Activated T-helper 1 cell treated with anti-CD3 and anti-CD28 coated beads, Interleukin-2, amount 50 U/mL, for 16 hours (primary cell): ENCODE measurements at places on chromosomes 1 and 21.

- no peak for DNase-seq
These were observed 910 bp upstream of the ANKRD65 start for GRCh38 chr1:1421907-1422464.

- no peak for DNase-seq
These were observed 18.5 kb downstream of the COLGALT2 start for GRCh38 chr1:184019069-184019468.

DNA sequence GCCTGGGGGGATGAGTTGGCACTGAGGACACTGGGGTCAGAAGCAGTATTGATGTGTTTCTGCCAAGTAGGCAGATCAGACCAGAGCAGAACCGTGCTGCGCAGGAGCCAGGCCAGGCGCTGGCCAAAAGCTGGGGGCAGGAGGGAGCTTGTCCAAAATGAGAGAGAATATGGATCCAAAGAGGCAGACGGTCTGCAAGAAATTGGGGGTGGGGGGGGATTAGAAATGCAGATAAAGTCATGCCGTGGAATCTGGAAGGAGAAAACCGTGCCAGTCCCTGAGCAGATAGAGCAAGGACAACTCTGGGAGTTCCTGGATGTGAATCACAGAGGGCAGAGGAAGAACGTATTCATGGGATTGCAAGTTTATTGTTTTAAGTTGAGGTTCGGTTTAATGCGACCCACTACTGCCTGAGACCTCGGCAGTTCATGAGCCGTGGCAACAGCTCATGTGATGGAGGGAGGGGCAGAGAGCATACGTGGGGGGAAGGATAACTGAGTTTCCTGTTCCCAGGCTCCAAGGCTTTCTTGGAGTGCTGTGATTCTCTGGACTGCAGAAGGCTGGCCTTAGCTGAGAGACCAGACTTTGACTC, 224.0 kb downstream of the FGGY start:
- DNase-seq: no peak

DNA sequence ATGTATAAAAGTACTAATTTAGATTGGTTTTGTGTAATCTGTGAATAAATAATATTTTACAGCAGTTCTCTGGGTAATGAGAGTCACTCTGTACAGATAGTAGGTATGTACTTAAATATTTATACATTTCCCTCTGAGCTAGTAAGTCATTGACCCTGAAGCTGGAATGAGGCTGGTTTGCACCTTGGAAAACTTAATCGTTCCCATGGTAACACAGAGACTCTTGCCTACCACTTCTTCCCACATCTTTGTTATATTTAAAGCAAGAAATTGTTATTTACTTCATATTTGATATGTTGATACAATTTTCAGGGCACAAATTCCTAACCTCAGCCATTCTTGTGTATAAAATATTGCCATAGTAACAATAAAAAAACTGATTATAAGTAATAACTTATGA, 13.3 kb upstream of the DR1 start:
- DNase-seq: no peak

DNA sequence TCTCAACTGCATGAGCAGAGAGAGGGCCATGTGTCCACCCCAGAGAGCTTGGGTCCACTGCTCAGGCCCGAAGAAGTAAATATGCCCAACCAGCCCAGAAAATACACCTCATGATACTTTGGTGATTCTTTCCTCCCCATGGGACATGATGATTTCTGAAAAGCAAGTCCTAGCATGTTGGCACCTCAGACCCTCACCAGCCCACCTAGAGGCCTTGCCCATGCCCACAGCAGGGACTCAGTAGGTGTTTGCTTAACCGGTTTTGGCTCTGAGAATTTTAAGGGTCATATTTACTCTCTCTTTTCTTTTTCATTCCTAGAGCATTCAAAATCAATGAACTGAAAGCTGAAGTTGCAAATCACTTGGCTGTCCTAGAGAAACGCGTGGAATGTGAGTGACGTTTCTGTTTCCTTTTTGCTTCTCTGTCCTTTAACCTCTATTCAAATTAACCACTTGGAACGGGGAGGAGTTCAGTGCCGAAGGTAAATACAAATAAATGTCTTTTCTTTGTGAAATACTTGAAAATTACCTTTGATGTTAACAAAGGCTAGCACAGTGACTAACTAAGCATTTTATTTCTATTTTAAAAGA, 79.7 kb downstream of the PDE9A start:
- DNase-seq: no peak

DNA sequence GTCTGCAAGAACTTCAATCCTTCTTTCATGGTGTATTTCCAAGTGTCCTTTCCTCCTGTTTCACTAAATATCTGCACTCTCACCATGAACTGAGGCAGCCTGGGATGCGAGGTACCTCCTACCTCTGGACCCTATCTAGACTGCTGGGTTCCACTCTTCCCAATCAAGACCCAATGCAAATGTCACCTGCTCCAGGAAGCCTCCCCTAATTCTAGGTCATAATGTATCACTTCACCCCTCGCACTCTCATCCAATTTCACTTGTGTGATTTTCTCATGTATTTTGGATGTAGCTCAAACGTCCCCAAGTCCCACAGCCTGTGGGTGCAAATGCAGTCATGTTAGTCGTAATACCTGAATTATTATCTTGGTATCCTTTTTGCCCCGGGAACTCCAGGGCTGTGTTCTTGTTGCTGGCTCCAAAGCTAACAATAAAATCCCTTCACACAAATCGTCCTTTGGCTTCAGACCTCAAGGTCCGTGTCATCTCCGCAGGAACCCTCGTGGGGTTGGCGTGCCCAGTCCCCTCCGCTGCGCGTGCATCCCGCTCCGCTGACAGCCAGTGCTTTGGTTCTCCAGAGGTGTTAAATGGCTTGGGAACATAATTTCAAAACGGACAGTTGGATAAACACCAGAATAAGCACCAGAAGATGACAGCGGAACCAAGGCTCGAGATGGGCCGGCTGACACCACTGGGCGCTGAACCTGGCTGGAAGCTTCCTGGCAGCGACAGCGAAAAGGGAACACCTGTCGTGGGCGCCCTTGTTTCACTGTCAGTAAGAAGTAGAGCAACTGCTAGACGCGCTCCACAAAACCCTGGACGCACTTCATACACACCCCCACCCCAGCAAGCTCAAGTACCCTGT, 1.0 kb upstream of the BACH1 start:
- DNase-seq: no peak

GRCh38 chr1:244011786-244012185, 39.3 kb upstream of the ZBTB18 start:
- DNase-seq: no peak

DNA sequence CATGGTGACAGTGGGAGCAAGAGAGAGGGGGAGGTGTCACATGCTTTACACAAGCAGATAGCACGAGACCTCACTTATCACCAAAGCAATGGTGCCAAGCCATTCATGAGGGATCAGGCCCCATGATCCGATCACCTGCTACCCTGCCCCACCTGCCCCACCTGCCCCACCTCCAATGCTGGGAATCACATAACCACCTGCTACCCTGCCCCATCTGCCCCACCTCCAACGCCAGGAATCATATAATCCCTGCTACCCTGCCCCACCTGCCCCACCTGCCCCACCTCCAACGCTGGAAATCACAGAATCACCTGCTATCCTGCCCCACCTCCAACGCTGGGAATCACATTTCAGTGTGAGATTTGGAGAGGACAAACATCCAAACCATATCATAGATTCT, 10.6 kb upstream of the AIRE start:
- no peak for DNase-seq

DNA sequence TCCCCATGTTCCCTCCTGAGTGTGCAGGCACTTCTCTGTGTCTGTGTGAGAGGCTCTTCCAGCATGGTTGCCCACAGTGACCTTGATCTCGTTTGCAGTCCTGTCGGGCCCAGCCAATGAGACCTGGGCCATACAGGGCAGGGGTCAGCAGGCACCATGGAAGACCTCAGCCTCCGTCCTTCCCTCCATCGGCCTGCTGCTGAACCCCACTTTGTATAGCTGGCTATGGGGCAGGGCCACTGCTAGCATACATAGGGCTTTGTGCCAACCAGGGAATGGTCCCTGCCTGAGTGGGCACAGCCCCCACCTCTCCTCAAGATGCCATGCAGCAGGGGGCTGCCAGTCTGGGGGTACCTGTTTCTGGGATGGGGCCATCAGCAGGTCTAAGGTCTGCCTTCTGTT, 3.8 kb downstream of the C1orf35 start:
- DNase-seq: no peak

DNA sequence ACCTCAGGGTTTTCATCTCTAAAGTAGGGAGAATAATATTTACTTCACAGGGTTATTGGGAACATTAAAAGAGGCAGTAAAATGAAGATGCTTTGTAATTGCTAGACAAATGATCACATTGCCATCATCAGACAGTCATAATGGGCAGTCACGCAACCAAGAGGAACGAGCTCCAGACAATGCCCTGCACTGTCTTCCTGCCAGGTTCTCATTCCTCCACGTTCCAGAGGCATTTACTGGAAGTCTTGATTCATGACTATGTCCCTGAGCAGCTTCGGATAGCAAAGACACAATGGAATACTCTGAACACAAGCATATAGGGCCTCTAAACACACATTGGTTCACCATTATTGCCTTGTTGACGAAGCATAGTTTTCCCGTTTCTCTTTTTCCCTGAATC, 389.7 kb downstream of the NTNG1 start:
- DNase-seq: no peak

GRCh38 chr1:96145492-96145891, 576.1 kb upstream of the PTBP2 start:
- no peak for DNase-seq

DNA sequence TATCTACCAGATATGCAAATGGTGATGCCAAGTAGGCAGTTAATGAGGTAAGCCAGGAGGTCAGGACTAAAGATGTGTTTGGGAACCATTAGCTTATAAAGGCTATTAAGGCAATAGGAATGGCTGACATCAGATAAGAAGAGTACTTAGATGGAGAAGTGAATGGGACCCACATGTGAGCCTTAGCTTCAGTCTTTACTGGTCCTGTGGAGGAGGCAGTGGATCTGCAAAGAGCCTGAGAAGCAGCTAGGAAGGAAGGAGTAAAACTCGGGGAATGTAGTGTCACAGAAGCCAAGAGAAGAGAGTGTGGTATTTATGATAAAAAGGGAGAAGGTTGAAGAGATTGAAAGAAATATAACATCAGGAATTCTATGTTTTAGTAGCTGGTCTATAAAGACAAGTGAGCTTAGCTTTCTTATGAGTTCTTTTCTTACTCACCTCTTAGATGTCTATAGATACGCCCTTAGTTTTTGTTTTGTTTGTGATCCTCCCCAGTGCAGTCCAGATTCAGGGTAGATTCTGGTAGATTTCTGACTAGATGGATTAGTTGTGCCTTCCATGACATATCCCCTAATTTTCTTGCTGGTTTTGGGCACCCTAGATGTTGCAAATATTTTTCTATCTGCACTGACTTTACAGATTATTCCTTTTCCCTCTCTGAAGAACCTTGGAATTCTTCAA, 39.4 kb downstream of the SLAMF6 start:
- DNase-seq: no peak

- DNase-seq: no peak
These were observed 52.6 kb downstream of the GLIS1 start for GRCh38 chr1:53686091-53686964.

DNA sequence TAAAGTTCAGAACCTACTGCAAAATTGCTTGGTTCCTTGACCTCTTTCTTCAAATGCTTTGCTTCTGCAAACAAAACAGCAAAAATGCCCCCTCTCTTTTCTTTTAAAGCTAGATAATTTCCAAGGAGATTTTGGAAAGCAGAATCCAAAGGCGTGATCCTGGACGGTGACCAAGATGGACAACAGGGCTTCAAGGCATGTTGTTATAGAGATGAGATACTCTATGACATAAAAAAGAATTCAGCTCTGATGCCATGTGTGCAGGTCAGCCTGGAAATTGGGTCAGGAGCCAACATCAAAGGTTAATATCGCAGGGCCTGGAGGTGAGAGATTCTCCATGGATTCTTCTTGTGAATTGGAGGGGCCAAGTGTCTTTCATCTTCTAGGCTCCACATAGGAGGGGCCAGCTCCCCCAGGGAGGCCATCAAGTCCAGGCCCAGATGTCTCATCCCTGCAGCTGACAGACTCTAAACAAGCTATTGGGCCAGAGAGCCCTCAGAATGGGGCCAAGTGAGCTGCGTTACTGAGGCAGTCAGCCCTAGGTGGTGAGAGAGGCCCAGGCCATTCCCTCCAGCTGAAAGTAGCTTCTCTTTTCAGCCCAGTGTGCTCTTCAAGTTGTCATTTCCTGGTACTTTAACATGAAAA, 45.5 kb downstream of the NMNAT2 start:
- DNase-seq: no peak

DNA sequence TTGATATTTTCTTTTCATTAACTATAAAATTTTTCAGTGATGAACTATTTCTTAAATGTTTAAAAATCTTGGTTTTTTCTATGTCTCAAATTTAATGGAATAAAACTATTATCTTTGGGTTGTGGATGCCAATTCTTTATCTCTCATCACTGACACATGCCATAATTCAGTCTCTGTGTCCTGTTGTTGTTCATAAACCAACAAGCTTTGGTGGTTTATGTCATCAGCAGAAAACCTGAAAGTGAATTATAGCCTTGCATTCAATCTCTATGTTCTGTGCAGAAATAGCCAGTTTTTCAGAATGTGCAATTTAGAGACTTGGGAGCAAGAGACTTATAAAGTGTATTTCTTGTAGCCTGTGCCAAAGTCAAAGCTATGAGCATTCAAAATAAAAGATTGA, 462.6 kb upstream of the ADGRL4 start:
- no peak for DNase-seq

DNA sequence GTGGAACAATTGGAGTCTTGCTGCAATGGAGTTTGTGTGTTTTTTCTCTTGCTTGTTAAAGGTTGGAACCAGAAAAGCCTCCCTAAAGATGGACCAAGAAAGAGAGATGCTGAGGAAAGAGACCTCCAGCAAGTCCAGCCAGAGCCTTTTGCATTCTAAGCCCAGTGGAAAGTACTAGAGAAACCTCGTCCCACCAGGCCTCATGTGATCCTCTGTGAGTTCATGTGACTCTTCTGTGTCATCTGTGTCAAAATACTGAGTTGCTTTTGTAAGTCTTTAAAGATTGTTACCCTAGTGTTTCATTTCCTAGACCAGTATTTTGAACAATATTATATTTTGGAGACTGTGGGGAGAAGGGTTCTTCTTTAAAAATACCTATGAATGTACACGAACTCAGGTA, 12.5 kb upstream of the EFHD2 start:
- DNase-seq: no peak

- no peak for DNase-seq
These were observed 23.4 kb downstream of the CELF3 start for GRCh38 chr1:151693057-151693651.

- no peak for DNase-seq
These were observed 121.2 kb downstream of the LTN1 start for GRCh38 chr21:28871388-28872010.

- DNase-seq: no peak
These were observed 1.1 kb downstream of the VANGL2 start for GRCh38 chr1:160401487-160401805.

DNA sequence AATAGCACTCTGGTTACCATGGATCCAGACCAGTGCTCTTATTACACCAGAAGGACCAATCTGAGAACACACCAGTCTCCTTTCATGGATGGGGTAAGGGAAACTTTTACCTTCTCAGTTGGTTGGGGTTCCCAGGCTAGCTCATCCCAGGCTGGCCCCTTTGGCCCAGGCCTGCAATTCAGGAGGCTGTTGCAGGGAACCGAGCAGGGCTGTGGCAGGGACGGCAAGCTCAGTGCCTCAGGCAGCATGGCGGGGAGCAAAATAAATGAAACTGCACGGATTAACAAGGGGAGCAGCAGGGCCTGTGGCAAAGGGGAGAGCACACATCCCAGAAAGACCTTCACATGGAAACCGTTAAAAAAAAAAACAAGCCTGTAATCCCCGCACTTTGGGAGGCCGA, 57.0 kb downstream of the DMRTB1 start:
- DNase-seq: no peak

GRCh38 chr1:75630004-75630594, 19.2 kb upstream of the SLC44A5 start:
- DNase-seq: no peak
